DMS79 treated with DMSO at 0.1 percent for 48 hours (cell line): ENCODE measurements at places on chromosomes 5 and 9.

- DNase-seq = no peak
Observed at GRCh38 chr5:53362521-53362941, 117.9 kb upstream of the FST start.

DNA sequence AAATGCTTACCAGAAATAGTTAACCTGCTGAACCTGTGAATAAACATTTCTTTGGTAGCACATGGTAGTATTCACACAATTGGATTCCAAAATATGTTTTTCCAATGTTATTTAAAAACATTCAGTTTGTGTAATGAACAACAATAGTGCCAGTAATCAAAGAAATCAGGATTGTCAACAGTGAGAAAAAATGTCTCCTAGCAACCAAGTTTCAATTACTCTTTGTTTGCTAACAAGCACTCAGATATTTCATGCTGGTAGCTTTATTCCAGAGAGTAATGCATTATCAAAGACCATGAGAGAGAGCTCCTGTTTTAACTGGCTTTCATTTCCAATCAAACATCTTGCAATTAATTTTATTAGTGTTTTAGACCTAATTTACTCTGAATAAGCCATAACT is 768.1 kb upstream of the GRAMD2B start:
- DNase-seq = peak; percentile 13

DNA sequence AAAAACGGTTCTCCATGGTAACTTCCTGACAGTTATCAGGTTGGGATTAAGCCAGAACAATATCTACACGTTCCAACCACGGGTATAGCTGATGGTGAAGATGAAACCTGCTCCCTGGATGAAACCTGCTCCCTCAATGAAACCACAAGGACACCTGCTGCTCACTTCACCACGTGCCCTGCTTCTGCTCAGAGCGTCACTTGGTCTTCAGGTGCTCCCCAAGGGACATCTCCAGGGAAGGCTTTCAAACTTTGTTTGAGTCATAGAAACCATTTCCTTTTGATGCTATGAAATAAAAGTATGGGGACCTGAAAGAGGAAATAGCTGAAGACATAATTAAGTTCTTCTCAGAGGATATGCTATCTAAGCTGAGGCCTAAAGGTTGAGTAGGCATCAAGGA is 242.4 kb downstream of the MED10 start:
- DNase-seq = no peak

GRCh38 chr5:176899946-176900779 is 1.0 kb upstream of the HK3 start:
- no peak for DNase-seq

DNA sequence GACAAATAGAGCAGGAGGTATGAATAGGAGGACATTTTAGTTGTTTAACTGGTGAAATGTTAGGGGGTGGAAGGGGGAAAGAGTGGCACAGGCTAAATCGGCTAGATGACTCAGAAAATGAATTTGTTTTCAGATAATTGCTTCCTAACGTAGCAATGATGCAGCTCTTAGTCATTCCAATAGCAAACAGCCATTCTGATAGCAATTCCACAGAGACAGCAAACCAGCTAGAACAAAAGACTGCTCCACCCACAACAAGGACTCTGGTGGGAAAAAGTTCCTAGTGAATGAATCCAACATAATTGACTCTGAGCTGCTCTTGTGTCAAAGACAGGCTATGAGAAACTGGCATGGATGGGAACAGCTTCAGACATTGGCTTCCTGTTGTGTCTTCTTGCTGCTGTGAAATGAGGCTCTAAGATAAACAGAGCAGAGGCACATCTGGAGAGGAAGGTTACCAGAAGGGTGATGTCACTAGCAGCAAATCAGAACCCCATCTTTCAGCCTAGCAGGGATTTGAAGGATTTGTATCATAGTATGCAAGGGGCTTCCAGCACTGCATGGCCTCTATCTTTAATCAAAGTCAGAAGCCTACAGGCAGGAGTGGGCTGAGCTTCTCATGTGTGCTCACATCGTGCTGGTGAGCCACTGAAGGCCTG is 28.1 kb upstream of the F2RL1 start:
- DNase-seq = no peak

GRCh38 chr5:104734046-104734445 is 1171.5 kb upstream of the NUDT12 start:
- no peak for DNase-seq

GRCh38 chr9:123724211-123724796 is 205.6 kb downstream of the DENND1A start:
- no peak for DNase-seq

- no peak for DNase-seq
Observed at GRCh38 chr5:180100621-180101450, 29.3 kb upstream of the RNF130 start.

GRCh38 chr5:31741496-31741895 is 102.6 kb downstream of the PDZD2 start:
- DNase-seq = no peak

- DNase-seq = no peak
Observed at GRCh38 chr5:125865166-125865815, 557.9 kb upstream of the GRAMD2B start.

- no peak for DNase-seq
Observed at GRCh38 chr5:167982-168660, 23.2 kb upstream of the LRRC14B start.

- no peak for DNase-seq
Observed at GRCh38 chr9:23754551-23754950, 71.5 kb downstream of the ELAVL2 start.

- peak; percentile 68 for DNase-seq
Observed at GRCh38 chr9:14153310-14153720, 160.6 kb downstream of the NFIB start.

GRCh38 chr5:143554187-143554717 is 150.8 kb upstream of the NR3C1 start:
- DNase-seq = no peak

GRCh38 chr5:140041492-140042392 is 1.4 kb downstream of the NRG2 start:
- DNase-seq = peak; percentile 2

DNA sequence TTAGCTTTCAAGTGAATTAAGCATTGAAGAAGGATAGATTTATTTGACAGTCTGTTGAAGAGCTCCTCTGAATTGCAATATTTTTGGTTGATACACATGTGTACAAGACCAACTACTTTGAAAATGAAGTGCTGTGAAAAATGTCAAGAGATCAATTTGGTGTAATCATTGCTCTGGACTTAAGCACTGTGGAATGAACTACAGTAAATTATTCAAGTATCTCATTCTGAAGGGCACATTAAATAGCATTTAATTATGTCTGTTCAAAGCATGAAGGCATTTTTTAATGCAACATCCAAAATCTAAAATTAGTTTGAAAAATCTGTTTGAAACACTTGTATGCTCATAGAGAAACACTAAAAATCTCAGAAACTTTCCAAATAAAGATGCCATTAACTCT is 107.5 kb downstream of the CDH18 start:
- no peak for DNase-seq

DNA sequence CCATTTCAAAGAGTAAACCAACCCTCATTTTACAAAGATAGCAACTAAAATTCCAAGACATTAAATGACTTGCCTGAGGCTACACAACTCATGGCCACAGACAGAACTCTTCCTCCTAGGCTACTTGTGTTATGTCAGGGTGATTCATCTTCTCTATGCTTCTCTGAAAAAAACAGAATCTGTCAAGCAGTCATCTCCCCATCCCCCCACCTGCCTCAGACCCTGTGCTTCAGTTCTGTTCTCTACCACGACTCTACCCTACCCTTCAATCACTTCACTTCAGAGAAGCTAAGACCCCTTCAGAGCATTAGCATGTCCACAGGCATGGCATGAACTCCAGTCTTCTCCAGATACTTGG is 277.7 kb upstream of the PTGER4 start:
- DNase-seq = no peak

GRCh38 chr5:73122875-73123810 is 2.8 kb downstream of the TMEM171 start:
- DNase-seq = no peak

DNA sequence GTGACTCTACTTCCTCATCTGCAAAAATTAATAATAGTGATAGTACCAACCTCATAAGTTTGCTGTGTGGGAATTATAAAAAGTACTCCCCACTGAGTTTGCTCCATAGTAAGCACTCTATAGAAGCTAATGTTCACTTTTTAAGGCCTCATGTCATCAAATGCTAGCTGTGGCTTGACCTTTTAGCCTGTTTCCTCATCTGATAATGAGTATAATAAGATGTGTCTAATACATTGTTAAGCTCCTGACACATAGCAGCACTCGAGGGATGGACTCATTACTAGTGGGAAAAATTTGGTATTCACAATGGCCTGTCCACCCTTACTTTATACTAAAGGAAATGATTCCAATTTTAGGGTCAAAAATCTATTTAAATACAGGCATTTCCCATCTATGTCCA is 26.1 kb upstream of the CAST start:
- no peak for DNase-seq

- DNase-seq = no peak
Observed at GRCh38 chr5:131245312-131245711, 18.5 kb upstream of the CDC42SE2 start.

GRCh38 chr9:98902925-98903324 is 40.8 kb upstream of the COL15A1 start:
- DNase-seq = no peak
